Sigmoid colon (tissue), 7 donors: ENCODE measurements at places on chromosomes 2 and 18. TPM values are rescaled to one million over a fixed set of nuclear protein-coding genes. Genes with fewer than 3 reads are reported as not detected.

Gene GKN1
- total RNA-seq, result not detected

Gene CYP27C1
- 0.27 TPM for total RNA-seq

Gene PRKAG3
- not detected for total RNA-seq

Gene C2orf92
- 22.7 TPM for total RNA-seq

Gene FBXO15
- total RNA-seq, result 0.36 TPM

Gene TMEM150A
- total RNA-seq, result 18.4 TPM

GRCh38 chr2:231412618-231412963, 17.1 kb downstream of the B3GNT7 start:
- no peaks in the 10 kb centered on the region for H3K27me3 ChIP-seq
- peak overlapping the region; percentile 70 for H3K4me3 ChIP-seq
- peak overlapping the region; percentile 72 for H3K27ac ChIP-seq
- no peaks in the 10 kb centered on the region for H3K4me1 ChIP-seq
- DNase-seq, result no peak
- H3K36me3 ChIP-seq, result no peaks in the 10 kb centered on the region

GRCh38 chr2:226887940-226888339, 52.1 kb downstream of the RHBDD1 start:
- no peak overlapping the region for H3K27ac ChIP-seq
- H3K4me1 ChIP-seq, result peaks cover 8% of the 10 kb centered on the region
- no peaks in the 10 kb centered on the region for H3K27me3 ChIP-seq
- DNase-seq, result no peak
- no peaks in the 10 kb centered on the region for H3K36me3 ChIP-seq

DNA sequence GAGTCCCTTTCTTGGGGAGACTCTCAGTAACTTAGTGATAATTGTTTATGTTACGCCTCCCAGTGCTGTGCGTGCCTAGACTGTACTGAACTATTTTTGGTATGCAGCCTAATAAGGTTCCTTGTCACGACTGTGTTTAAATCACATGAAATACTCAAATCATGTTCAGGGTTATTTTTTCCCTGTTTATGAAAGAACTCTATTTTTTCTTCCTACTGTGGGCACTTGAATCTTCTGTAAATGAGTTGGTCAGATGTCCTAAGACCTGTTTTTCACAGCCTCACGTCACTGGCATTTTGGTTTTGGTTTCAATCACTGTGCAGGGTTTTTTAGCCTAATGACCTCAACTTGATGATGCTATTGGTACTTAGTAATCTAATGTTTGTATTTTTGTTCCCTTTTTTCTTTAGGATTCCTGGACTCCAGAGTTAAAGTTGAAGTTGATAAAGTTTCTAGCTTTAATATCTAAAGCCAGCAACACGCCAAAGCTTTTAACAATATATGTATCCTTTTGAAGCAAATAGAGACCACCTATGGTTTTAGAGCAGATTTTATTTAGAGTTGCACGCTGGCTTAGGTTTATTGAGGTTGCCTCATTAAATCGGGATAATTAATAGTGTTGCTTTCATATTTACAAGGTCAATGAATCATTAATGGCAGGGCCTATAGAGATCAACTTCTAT, 24.0 kb downstream of the ARMC9 start:
- DNase-seq, result peak; percentile 65
- peaks cover 45% of the 10 kb centered on the region for H3K4me1 ChIP-seq
- no peak overlapping the region for H3K4me3 ChIP-seq
- H3K27me3 ChIP-seq, result no peaks in the 10 kb centered on the region
- H3K36me3 ChIP-seq, result no peaks in the 10 kb centered on the region

GRCh38 chr18:31382107-31382506, 5.5 kb downstream of the DSG4 start:
- no peak for DNase-seq
- H3K4me1 ChIP-seq, result no peaks in the 10 kb centered on the region
- H3K27me3 ChIP-seq, result no peaks in the 10 kb centered on the region
- H3K27ac ChIP-seq, result no peak overlapping the region
- H3K4me3 ChIP-seq, result no peak overlapping the region

GRCh38 chr18:64712035-64712434, 563.1 kb upstream of the LINC00305 start:
- H3K4me3 ChIP-seq, result no peak overlapping the region
- H3K36me3 ChIP-seq, result no peaks in the 10 kb centered on the region
- H3K27ac ChIP-seq, result no peak overlapping the region
- no peaks in the 10 kb centered on the region for H3K4me1 ChIP-seq
- DNase-seq, result no peak
- no peaks in the 10 kb centered on the region for H3K27me3 ChIP-seq

DNA sequence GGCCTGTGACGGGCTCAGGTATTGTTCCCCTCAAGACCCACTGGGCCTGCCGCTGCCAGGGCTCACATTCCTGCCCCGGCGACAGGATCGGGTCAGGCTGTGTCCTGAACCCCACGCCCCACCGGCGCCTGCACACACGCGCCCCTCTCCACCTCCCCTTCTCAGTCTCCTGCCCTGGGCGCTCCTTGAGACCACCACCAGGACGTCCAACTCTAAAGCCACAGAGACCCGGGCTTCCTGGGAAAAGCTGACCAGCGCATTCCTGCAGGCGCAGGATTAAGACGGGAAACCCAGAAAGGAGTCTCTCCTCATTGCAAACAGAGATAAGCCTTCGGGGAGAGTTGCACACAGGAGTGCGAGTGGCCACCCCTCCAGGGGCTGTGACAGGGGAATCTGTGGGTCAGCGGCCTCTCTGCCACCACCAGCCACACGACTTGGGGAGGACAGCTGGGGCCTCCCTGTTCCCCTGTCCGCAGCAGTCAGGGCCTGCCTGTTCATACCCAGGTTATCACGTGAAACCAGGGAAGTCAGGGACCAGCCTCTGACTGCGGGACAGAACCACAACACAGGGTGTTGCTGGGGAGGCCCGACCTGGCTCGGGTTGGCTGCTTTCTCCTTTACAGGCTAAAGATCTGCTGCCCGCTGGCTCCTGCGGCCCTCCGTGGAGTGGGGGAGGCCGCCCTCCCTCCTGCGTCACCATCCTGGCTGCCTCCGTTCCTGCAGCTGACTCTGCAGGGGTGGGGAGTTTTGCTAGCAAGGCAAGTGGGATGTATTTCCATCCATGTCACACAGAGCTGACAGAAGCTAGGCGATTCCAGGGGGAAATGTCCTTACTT, 88.8 kb downstream of the ZCCHC2 start:
- DNase-seq, result no peak
- no peaks in the 10 kb centered on the region for H3K4me1 ChIP-seq
- H3K4me3 ChIP-seq, result no peak overlapping the region
- H3K27ac ChIP-seq, result no peak overlapping the region
- peaks cover 7% of the 10 kb centered on the region for H3K27me3 ChIP-seq

GRCh38 chr2:41940060-41940744, 107.6 kb upstream of the PKDCC start:
- peak overlapping the region; percentile 9 for H3K27ac ChIP-seq
- H3K4me1 ChIP-seq, result no peaks in the 10 kb centered on the region
